ENCODE measurements at places on chromosomes 6 and 20. TPM values are rescaled to one million over a fixed set of nuclear protein-coding genes. Genes with fewer than 3 reads are reported as not detected.

The KIF6 gene
- total RNA-seq = 0.62 TPM

The PAK5 gene
- not detected for total RNA-seq

The SNX14 gene
- total RNA-seq = 79.4 TPM

The ECHDC1 gene
- 47.4 TPM for total RNA-seq

The BNIP5 gene
- total RNA-seq = not detected
